ENCODE measurements at places on chromosomes 7 and 10. TPM values are rescaled to one million over a fixed set of nuclear protein-coding genes. Genes with fewer than 3 reads are reported as not detected.

DNA sequence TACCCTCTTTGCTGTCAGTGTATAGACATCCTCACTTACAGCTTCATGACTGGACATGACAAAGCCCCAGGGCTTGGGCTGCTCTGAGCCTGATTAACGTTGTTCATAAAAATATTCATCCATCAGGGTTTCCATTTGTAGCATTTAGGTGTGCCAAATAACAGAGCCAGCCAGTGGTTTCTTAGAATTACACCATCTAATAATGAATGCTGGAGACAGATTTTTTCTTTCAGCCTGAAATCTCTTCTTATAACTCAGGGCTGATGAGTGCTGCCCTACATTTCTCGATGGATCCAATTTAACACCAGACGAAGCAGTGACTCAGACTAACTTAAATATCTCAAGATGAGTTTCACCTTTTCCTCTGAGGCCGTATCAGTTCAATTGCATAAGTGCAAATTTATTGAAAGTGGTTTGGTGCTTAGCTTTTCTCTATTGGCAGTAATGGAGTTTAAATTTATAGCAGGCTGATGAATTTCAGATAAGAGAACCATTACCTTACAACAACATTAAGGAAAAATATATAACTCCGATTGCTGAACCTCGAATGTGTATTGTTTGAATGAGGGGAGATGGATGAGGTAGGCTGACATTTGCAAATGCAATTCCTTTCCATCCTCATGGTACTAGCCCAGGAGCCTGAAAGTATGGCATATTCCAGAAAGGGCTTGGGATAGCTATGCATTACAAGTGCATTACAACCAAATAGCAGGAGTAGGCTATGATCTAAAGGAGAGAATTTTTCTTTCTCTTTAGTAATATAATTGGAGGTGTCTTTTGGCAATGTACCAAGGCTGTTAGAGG, 900.6 kb downstream of the KCNMA1 start:
- no peak for DNase-seq

DNA sequence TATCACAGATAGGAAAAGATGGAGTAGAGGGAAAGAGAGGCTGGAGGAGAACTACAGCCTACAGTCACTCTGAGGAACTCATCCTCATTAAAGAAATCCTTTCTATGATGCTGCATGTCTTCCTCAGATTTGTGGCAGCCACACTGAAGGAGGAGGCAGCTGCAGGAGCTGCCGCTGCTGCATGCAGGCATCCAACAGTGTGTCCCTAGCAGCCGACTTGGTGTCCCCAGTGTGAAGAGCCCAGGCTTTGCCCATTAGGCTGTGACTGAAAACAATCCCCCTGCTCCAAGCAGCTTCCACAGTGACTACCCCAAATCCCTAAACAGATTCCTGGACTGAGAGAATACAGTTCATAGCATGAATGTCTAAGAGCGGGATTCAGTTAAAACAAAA, 23.1 kb downstream of the SKIDA1 start:
- no peak for DNase-seq

Gene NANOS1
- total RNA-seq, result 4.8 TPM

Gene CYP2W1
- not detected for total RNA-seq
